ENCODE measurements at places on chromosomes 2 and 18.
A peak's percentile ranks its signal among the peaks of the same experiment; 100 is the strongest.

GRCh38 chr2:21245565-21245964 is 121.8 kb downstream of the TDRD15 start:
- no peak for DNase-seq

DNA sequence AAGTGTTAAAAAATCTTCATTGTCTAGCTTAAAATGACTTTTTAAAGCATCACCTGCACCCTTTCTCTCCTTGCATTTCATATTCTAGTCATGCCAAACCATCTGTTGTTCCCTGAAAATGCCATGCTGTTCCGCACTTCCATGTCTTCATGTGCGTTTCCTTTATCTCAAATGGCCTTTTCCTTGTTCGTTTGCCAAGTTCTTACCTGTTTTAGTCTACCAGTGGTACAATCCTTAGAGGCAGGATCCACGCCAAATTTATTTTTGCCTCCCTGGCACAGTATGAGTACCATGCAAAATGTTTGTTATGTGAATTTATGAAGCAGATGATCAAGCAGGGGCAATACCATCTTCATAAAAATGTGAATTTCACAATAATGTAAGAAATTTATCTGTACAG is 37.0 kb downstream of the TMEFF2 start:
- DNase-seq, result no peak

DNA sequence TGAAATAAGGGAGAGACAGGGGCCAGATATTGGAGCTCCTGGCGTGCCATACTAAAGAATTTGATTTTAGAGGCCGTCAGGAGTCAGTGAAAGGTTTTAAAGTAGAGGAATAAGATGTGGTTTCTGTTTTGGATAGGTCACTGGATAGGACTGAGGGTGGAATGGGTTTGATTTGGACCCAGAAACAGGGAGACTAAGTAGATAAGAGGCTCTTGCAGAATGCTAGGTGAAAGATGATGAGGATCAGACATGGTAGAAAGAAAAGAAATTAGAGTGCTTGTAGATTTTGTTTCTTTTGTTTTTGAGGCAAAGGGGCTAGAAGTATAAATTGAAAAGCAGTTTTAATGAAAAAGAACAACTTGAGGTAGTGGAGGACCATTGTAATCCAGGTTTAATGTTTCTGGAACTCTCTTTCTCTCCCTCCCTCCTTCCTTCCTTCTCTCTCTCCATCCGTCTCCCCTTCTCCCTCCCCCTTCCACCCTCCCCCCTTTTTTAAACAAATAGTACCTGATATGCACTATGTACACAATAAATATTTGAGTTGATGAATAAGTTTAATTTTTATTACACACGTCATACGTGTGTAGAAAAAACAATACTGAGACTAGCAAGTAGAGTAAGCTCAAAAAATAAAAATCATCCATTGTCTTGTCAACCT is 1.9 kb downstream of the NDUFV2 start:
- DNase-seq, result no peak

- DNase-seq, result no peak
Measured at GRCh38 chr2:186588940-186589611, 780 bp upstream of the ITGAV start.

GRCh38 chr2:186348200-186348599 is 137.9 kb upstream of the ZC3H15 start:
- no peak for DNase-seq

DNA sequence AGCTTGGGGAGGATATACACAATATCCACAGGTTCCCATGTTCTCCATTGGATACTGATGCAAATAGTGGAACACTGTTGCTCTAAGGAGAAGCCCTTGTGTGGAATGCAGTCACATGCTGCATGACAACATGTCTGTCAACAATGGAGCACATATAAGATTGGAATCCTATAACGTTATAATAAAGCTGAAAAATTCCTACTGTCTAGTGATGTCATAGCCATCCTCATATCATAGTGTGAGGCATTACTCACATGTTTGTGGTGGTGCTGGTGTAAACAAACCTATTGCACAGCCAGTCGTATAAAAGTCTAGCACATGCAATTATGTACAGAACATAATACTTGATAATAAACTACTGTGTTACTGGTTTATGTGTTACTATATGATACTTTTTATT is 394.7 kb downstream of the FBXO15 start:
- no peak for DNase-seq

GRCh38 chr2:207255565-207256470 is 90.1 kb upstream of the KLF7 start:
- no peak for DNase-seq

GRCh38 chr2:39881494-39881893 is 102.4 kb upstream of the THUMPD2 start:
- no peak for DNase-seq

- DNase-seq, result no peak
Measured at GRCh38 chr2:167595839-167596471, 651.4 kb downstream of the STK39 start.

GRCh38 chr2:15661295-15661569 is 69.6 kb downstream of the DDX1 start:
- DNase-seq, result no peak

- no peak for DNase-seq
Measured at GRCh38 chr2:127594116-127594591, 51.8 kb upstream of the GPR17 start.

- DNase-seq, result no peak
Measured at GRCh38 chr18:51890762-51891161, 449.2 kb upstream of the DCC start.

DNA sequence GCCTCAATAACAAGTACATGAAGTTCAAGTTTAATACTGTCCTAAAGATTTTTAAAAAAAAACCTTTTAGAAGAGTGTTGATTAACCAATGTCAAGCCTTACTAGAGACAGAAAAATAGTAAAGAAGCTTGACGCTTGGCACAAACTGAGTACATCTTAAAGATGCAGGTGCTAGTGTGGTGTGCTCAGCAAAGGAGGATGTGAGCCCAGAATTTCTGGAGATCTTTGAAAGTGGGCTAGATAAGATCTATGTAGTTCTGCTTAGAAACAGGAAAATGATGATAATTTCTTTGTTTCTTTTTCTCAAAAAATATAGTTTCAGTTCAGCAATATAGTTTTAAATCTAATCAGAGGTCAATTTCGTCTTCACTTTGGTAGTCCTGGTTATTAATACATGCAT is 118.3 kb upstream of the KLHL14 start:
- no peak for DNase-seq

- DNase-seq, result peak; percentile 37
Measured at GRCh38 chr18:63138436-63139340, 180.9 kb downstream of the BCL2 start.

DNA sequence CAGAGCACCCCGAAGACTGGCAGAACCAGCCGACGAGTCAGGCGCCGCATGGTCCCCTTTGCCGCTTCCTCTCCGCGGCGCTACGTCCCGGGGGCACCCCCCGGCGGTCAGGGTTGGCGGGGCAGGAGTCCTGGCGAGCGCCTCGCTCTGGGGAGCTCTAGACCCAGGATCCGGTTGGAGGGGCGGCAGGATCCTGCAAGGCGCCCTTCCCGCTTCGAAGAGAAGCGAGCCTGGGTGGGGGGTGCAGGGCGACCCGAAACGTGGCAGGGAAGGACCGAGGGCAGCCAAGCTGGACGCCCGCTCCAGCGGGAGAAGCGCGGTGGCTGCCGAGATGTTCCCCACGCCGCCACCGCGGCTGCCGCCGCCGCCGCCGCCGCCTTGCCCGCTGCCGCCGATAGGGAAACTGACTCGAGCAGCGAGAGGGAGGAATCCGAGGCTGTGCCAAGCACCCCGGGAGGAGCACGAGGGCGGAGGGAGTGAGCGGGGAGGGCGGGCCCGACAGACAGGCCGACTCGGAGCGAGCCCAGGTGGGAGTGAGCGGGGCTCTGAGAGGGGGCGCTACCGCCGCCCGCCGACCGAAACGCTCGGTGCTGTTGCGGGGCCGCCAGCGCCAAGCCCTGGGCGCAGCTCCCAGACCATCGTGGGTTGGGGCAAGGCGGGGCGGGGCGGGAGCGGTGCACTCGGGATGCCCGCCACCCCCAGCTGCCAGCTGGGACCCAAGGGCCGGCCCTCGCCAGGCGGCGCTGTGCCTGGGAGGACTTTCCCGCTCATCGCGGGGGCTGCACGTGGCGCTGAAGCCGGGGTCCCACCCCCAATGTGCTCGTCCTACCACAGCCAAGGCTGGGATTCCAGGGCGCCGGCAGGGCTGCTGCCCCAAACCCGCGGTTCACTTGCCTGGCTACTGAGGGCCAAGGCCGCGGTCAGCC is at the start of gene GALNT14:
Gene GALNT14, minus strand, starts transcription at position 404 of the 926 bp plus-strand sequence. Its CDS starts 354 bp downstream, at position 50.
- DNase-seq, result peak; percentile 4

- DNase-seq, result no peak
Measured at GRCh38 chr2:137938204-137938603, 26.1 kb upstream of the HNMT start.

- no peak for DNase-seq
Measured at GRCh38 chr2:54941248-54941984, 108.8 kb downstream of the RTN4 start.

DNA sequence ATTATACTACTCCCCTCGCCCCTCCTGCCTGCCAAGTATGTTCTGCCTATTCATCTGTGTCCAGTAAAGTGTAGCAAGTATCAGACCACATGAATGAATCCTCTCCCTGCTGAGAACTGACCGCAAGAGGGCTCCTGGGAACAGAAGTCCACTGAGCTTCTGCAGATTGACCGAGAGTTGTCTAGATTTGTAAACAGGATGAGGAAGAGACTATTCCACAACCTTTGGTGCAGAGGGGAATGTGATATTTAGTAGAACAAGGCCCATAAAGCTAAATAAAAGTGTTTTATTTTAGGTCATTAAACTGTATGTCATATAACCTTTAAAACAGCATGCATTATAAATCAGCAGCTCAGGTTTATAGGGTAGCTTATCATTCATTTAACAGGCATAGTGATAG is 377.0 kb downstream of the DCC start:
- DNase-seq, result no peak

DNA sequence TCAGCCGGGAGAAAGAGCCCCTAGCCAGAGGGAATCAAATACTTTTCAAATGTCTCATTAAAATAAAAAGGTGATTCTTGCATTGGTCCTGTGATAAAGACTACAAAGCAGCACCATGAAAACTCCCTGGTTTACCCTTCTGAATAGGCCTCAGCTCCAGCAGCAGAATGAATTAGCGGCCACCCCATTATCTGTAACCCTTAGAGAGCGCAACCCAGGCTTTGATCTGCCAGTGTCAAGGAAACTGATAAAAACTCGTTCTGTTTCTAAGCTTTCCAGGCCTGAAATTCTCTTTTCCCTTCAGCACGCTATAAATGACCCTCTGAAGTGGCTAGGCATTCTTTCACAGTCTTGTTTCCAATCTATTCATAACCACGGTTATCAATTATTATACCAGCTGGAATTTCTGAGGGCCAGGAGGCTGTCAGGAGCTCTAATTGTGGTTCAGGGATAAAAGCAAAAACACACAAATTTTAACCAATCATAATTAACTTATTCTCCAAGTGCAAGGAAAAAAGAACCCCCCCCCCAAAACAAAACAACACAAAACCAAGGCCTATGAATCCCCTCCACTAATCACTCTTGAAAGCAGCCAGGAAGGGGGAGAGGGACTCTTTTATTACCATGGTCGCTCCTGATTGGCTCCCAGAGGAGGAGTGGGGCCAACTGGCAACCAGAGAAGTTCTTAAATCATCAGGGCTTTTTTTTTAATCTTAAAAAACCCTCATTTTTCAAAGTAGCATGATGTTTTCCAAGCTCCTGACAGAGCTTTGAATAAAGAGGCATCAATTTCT is 258.9 kb downstream of the CYRIA start:
- DNase-seq, result no peak

DNA sequence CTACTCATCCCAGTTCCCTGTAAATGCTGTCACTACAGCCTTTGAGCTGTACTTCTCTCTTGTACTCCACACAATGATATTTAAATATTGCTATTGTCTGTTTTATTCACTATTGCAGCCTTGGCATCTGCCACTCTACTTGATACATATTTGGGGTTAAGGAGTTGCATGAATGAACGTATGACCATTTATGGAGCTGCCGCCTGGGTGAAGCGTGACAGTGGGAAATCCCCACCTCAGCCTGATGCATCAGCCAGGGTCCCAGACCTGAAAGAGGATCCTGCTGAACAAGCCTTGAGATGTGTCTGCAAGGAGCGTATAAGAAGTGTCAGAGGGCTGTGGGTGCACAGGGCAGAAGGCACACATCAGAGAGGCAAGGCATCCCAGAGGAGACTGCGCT is 39.1 kb downstream of the MRPL35 start:
- no peak for DNase-seq

DNA sequence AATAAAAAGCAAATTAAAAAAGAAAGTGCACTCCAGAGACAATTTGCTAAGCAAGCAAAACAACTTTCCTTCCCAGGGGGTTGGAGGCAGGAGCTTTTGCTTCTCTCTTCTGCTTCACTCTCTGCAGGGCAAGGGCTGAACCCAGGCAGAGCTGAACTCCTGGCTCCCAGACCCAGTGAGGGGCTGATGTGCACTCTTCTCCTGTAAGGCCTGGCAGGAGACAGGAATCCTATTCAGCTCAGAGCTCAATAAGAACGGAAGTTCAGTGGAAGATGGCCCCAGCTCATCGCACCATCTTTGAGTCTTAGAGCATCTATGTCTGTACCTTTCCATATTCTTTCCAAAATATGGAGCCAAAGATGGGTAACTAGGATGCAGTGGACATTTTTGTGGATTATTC is 29.1 kb downstream of the CIB4 start:
- DNase-seq, result no peak

DNA sequence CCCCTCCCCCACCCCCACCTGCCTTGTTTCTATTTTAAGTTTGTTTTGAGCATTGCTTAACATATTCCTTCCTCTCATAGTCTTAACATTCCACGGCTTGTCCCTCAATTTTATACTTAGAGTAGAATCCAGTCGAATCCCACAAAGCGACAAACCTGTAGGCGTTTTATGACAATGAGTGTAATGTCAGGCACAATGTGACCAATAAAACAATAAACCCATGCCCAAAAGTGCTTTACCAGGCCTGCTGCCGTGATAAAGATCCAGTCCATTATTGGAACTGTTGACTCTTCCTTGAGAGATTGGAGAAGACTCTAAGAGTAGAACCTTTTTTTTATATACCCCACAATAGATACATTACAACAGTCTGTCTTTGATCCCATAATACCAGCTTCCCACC is 6.2 kb upstream of the MRO start:
- DNase-seq, result no peak

DNA sequence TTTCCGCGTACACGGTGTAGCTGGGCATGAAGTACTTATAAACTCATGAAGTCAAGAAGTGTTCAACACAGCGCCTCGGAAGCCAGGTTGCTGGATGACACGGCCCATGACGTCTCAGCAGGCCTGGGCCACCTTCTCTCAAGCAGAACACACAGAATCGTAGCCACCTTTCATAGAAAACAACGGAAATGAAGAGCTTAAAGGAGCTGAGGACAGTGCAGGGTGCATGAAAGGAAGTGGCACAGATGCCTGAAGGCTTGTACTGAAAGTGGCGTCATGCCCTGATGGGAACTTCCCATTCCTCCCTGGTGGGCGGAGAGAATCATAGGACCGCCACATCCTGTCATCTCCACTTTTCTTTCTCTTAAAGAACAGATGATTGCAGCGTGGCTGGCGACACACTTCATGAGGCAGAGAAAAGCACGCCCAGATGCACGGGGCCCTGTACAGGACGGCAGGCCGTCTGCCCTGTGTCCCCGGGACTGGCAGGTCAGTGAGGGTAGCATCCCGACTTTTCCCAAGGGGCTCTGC is 31.1 kb downstream of the HDAC4 start:
- DNase-seq, result no peak

All from myocyte (in vitro differentiated cells).